ENCODE measurements at places on chromosomes 1 and 21.

- no peak for DNase-seq
Observed at GRCh38 chr1:214019499-214019898, 31.7 kb downstream of the PROX1 start.

- DNase-seq: no peak
Observed at GRCh38 chr1:38926091-38926490, 15.5 kb downstream of the RHBDL2 start.

DNA sequence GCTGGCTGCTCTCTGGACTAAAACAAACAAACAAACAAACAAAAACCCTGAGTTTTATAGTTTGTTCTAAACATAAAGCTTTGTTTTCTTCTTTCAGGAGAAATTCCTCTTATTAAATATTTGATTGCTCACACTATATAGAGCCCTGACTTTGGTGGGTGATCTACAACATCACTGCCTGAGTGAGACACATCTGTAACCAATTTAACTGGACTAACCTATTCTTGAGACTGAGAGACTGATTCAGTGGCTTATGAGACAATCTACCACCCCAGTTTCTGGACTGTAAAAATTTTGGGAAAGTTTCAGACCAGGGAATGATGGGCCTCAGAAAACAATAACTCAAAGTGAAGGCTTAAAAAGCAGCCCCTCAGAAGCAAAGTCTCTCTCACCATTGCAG, 537.0 kb downstream of the NEGR1 start:
- DNase-seq: no peak

GRCh38 chr1:93021539-93022134, 57.4 kb upstream of the MTF2 start:
- peak; percentile 69 for DNase-seq

- peak; percentile 36 for DNase-seq
Observed at GRCh38 chr1:44811234-44811633, 2.9 kb downstream of the BTBD19 start.

DNA sequence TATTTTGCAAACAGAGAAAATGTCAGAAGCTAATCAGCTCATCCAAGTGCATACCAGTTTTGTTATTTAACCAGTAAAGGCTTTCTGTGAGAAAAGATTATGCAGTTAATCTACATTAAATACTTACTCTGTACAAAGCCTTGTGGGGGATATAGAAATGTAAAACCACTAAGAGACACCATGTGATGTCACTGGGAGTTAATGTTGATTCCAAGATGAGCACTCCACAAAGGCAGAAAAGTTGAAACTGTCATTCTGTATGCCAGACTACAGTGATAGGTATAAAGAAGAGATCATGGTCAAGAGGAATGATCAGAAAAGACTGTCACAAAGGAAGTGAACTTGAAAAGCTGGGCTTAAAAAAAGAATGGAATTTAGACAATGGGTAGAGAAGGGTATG, 100.3 kb upstream of the SGIP1 start:
- no peak for DNase-seq

DNA sequence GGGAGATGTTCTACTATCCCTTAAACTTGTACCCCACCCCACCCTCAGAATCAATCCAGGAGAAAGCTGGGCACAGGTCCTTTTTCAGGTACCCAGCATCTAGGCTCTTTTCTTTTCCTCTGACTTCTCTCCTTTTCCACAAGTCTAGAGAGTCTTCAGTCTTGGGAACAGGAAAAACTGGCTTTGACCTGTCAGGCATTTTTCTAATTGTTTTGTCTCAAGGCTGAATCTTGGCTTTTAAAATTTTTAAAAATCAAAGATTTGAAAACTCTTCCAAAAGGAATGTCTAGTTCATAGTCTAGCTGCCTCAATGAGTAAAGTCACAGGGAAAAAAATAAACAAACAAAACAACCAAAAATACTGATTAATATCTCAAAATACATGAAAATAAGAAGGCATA, 161.5 kb downstream of the HFM1 start:
- DNase-seq: no peak

DNA sequence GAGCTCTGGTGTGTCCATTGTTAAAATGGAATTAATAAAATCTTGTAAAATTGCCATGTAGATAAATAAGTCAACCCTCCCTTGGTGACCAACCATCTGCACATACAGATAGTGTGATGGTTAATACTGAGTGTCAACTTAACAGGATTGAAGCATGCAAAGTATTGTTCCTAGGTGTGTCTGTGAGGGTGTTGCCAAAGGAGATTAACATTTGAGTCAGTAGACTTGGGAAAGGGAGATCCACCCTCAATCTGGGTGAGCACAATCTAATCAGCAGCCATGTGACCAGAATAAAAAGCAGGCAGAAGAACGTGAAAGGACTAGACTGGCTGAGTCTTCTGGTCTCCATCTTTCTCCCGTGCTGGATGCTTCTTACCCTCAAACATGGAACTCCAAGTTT, 174.8 kb downstream of the LTN1 start:
- DNase-seq: no peak

GRCh38 chr21:43195121-43196021, 26.6 kb downstream of the CRYAA start:
- DNase-seq: no peak

GRCh38 chr1:42165511-42166210, 1.1 kb upstream of the GUCA2A start:
- no peak for DNase-seq

DNA sequence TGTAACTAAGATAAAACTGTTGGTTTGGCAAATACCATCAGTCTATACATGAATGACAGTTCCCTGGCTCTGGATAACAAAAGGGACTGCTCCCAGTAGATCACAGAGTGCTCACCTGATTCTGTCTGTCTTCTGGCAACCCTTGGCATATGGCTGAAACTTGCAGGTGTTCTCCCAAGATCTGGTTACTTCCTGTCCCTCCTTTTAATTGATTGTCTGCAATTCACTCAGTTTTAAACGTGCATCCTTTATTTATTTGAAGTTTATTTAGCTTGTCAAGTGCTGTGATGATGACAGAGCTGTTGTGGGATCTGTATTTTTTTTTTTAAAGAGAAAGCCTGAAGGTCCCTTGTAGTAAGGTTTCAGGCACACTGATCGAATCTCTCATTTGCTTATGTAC, 3.4 kb downstream of the KCNA3 start:
- DNase-seq: peak; percentile 72

DNA sequence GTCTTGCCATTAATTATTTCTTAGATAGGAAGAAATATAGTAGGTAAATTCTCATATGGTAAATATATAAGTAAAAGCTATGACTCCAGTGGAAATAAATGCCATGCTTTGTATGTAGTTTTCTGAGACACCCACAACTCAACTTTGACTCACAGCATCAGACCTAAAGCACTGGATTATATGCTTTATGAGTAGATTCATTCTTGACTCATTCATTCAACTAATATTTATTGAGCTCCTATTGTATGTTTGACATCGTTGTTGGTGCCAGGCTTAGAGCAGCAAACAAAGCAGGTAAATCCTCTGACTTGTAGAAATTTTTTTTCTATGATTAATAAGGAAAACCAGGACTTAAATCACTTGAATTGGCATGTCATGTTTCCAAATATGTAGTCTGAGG, 211.4 kb downstream of the PTPRC start:
- no peak for DNase-seq

- DNase-seq: no peak
Observed at GRCh38 chr21:44919913-44920693, 596 bp downstream of the ITGB2 start.

DNA sequence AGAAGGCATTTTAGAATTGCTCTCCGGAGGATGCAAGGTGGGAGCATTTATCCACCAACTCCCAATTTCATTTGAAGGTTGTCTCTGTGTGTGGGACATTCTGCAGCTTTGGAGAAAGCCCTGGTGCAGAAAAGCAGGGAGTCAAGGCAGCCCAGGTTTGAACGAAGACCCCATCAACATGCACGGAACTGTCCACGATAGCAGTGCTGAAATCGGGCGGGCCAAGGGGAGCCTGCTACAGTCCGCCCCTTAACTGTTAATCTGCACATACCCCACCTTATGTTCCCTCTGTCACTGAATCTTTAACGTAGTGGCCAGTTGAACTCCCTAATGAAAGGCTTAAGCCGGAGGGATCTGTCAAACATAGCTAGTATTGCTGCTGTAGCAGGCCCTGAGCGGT, 68.8 kb upstream of the C1orf174 start:
- DNase-seq: no peak

DNA sequence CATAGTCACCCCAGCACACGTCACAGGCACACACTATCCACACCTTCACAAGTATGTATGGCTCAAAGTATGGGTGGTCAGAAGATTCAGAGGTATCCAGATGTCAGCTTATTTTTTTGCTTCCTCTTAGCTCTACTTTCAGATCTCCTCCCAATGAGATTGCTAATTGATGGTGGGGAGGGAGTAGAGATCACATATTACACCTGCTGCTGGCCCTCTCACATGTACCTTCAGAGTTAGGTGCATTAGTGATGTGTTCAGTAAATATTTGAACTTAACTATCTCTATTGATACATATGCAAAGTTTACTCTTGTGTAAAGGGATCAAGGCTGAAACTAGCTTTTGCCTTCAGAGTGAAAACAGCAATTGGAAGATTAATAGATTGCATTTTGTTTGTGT, 262.6 kb downstream of the PCP4 start:
- no peak for DNase-seq

- DNase-seq: no peak
Observed at GRCh38 chr21:42676808-42677207, 23.4 kb downstream of the PDE9A start.

- DNase-seq: no peak
Observed at GRCh38 chr1:246146804-246147523, 360.1 kb downstream of the SMYD3 start.

GRCh38 chr1:206464456-206464964, 5.8 kb upstream of the IKBKE start:
- DNase-seq: no peak

DNA sequence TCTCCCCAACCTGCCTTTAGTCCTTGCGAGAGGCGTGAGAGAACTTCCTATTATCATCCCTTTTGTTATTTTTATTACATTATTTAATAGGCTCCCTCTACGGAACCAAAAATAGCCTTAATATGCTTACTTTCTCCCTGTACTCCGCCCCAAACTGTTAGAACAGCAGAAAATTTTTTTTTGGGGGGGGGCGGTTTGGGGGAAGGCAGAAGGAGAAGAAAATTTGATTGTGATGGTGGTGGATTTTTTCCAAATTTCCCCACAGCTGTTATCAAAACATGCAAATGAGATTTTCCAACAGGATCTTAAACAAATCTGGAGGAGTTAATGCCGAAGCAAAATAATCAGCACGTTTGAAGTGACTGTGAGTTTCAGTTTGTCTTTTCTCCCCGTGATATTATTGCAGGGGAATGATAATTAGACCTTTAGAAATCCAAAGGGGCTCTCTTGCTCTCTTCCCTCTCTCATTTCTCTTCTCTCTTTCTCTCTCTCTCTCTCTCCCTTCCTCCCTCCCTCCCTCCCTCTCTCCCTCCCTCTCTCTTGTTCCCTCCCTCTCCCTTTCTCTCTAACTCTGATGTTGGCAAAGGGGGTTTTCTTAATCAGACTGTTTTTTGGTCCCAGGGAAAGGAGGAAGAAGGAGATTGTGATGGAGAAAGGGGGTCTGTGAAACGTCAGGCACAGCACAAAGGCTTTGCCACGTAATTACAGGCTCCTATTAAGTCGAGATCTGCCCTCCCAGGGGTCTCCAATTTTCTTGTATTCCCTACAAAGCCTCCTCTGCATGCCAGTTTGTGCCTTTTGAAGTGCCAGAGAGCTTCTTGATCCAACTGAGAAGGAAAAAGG, 1.1 kb upstream of the PRRX1 start:
- no peak for DNase-seq

- no peak for DNase-seq
Observed at GRCh38 chr1:155983191-155984024, 5.1 kb upstream of the ARHGEF2 start.

DNA sequence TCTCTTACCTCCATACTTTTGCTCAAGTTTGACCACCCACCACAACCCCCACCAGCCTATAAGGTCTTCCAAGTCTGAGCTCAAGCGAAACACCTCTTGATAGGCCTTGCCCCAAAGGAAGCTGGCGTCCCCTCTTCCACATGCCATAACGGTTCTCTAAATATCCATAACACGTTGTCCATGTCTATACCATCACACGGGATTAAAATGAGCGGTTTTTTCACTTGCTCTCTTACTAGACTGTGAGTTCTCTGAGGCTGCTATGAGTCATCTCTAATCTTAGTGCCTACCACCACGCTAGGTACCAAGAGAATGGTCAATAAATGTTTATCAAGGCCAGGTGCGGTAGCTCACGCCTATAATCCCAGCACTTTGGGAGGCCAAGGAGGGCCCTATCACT, 41.0 kb downstream of the WASF2 start:
- no peak for DNase-seq

DNA sequence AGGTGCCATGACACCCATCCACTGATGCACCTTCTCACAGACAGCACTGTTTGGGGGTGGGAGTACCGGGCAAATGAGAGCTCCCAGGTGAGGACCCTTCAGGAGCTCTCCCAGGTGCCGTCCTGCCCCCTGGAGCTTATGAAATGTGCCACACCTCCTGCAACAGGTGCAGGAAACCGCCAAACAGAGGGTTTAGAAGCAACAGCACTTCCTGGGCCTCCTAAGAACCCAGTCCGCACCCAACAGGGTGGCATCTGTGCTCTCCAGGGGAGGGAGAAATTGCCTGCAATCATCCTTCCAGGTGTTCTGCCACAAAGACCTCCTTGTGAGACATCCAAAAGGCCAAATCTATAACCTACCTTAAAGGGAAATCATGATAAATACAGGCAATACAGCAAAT, 87.7 kb upstream of the ATP1B1 start:
- DNase-seq: no peak

- DNase-seq: peak; percentile 84
Observed at GRCh38 chr1:96721416-96722160, at the start of gene PTBP2. TSS of gene PTBP2 (plus strand) at chr1:96721784. CDS start at chr1:96721865, 81 bp downstream.

- no peak for DNase-seq
Observed at GRCh38 chr1:233252441-233252840, 43.1 kb downstream of the PCNX2 start.

- no peak for DNase-seq
Observed at GRCh38 chr1:157154940-157155514, 16.8 kb upstream of the ETV3 start.

Data from CD4-positive, alpha-beta T cell treated with Interleukin-17A for 1 hour (primary cell).